ENCODE measurements at places on chromosomes 13 and 19.

DNA sequence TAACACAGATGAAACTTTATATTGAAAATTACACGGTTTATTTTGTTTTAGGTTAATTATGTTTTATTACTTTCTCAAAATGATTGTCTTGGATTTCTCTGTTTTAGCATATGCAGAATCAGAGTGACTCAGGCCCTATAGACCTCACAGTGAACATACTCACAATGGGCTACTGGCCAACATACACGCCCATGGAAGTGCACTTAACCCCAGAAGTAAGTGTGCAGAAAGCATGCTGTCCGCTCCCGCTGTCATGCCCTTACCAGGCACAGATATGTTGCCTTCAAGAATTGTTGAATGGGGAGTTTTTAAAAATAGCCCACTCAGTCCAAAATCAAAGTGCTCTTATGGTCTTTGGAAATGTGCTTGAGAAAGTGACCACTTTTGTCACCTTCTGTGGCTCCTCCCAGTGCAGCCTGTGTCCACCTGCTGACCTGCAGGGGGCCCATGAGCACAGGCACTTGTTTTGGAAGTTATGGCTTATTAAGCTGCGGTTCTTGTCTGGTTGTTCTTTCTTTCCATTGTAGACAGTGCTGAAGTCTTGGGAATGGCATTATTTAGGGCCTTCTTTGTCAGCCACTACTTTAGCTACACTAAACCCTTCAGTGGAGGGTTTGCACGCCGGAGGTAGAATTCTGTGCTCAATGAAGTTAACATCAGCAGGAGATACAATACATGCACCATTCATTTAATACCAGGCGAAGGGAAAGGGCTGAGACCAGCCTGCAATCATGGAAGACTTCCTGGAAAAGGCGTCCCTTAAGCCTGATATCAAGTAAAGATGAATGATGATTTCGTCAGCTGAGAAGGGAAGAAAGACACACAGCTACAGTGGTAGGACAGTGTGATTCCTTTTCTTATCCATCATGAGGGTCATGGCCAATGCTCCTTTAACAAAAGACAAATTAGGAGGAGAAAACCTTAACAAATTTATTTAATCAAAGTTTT lies 36.7 kb downstream of the CUL4A start:
- no peak for DNase-seq

DNA sequence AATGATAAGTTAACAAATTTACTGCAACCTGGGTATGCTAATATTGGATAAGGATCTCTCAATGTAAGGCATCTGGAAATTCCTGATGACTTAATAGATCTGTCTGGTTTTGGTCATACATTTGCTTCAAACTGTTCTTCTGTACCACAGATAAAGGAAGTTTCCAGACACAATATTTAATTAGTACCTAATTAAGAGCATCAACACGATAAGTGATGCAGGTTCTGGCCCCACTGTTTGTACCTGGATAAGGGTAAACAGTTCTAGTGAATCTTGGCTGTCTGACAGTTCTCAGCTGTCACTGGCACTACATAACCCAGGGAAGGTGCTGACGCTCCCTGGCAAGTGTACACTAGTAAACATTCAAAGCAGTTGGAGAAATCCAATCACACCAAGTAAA lies 165.6 kb downstream of the MZT1 start:
- no peak for DNase-seq

GRCh38 chr19:47725759-47726401 lies 12.7 kb downstream of the EHD2 start:
- no peak for DNase-seq

DNA sequence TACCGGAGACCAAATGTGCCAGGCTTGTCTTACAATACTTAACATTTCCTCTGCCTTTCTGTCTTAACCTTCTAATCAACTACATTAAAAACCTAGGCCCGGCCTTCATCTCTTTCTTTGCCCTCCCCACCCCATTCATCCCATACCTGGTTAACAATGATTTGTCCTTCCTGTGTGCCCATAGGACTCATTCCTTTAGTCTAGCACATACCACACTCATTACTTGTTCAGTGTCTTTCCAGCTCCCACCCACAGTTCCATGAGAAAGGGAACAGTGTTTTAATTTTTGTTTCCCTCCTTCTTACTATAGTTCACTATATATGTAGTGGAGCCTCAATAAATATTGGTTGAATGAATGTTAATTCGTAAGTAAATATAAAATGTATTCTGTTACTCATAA lies 2.4 kb downstream of the CLN5 start:
- DNase-seq: no peak

- no peak for DNase-seq
Measured at GRCh38 chr19:31283701-31284100, 65.5 kb downstream of the TSHZ3 start.

DNA sequence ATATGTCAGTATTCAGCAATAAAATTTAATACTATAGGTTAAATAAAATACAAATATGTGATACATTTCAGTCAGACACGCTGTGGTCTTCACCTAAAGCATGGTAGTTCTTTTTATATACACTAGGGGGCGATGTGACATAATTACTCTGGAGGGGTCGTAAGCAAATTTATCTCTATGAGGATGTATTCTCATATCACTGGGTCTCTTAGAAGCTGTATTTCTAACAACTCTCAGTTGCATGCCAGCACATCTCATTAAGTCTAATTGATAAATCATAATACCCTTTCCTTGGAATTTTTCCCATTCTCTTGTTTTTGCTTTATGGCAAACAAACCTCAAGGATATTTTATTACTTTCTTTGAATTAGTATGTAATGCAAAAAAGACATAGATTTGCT lies 3.9 kb upstream of the PCDH17 start:
- no peak for DNase-seq

- DNase-seq: no peak
Measured at GRCh38 chr19:48648134-48648533, 2.1 kb upstream of the CA11 start.

DNA sequence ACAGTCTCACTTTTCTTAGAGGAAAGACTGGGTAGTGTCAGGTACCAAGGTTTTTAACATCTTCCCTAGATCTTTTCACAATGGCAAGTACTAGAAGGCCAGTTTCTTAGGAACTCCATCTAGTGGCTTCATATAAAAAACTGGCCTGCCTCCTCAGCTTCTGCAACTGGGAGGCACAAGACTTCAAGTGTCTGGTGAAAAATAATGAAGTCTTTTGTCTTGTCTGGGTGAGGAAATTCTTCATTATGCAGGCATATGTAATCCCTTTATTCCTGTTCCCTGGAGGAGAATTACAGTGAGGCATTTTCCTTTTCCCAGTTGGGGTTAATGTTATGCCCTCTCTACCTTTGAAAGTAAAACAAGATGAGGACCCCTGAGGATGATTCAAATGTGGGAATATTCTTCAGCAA lies 300.5 kb downstream of the NALCN start:
- no peak for DNase-seq

- DNase-seq: no peak
Measured at GRCh38 chr13:47188802-47189201, 291.9 kb upstream of the HTR2A start.

DNA sequence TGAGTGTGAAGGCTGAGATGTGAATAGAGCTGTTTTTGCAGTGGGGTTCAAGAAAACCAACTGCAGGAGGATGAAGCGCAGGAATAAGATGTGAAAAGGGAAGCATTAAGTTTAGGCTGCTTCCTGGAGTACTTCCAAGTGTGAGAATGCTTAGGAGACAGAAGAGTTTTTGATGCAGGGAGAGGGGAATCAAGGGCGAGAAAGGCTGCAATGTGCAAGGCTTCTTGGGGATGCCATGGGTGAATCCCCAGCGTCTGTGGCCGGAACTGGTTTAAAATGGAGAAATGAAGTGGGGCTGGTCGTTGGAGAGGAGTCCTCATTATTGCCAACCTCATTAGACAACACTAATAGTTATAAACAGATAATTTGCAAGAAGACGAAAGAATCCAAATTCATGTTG lies 764.9 kb downstream of the LIG4 start:
- DNase-seq: no peak

- DNase-seq: no peak
Measured at GRCh38 chr19:46736531-46737297, 9.1 kb upstream of the FKRP start.

DNA sequence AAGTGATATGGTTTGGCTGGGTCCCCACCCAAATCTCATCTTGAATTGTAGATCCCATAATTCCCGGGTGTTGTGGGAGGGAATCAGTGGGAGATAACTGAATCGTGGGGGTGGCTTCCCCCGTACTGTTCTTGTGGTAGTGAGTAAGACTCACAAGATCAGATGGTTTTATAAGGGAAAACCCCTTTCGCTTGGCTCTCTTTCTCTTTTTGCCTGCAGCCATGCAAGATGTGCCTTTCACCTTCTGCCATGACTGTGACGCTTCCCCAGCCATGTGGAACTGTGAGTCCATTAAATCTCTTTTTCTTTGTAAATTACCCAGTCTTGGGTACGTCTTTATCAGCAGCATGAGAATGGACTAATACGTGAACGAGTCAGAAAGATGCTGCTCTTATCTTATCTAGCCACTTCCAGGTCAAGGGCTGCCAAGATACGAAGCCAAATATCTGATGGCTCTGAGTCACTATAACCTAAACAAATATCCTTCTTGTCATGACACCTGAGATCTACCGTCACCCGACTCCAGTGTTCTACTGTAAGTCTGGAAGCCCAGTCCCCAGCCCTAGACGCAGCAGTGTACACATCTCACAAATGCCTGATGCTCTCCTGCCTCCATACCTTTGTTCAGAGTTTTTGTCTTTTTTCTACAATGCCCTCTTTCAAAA lies 45.9 kb downstream of the SLC15A1 start:
- no peak for DNase-seq

GRCh38 chr13:35925669-35926068 lies 205.5 kb downstream of the DCLK1 start:
- no peak for DNase-seq

GRCh38 chr13:24043590-24044350 lies 116.8 kb upstream of the SPATA13 start:
- DNase-seq: no peak

GRCh38 chr13:59931621-59932020 lies 232.1 kb downstream of the DIAPH3 start:
- no peak for DNase-seq

DNA sequence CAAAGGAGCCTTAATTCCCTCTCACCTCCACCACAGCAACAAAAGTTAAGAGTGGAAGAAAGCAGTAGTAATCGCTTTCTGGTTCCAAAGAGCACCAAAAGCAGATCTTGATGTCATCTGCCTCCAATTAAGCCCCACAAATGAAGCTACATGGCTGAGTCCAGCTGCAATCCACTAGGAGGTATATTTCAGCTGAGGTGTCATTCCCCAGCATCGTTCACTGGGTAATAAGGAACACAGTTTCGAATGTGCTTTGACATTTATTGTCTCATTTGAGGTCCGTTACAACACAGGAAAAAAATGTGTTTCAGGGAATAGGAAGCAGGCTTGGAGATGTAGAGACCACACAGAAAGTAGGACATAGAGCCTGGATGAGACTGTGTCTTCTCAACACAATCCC lies 190.4 kb downstream of the DCLK1 start:
- no peak for DNase-seq

- DNase-seq: peak; percentile 62
Measured at GRCh38 chr19:10418485-10419199, 1.7 kb upstream of the PDE4A start.

DNA sequence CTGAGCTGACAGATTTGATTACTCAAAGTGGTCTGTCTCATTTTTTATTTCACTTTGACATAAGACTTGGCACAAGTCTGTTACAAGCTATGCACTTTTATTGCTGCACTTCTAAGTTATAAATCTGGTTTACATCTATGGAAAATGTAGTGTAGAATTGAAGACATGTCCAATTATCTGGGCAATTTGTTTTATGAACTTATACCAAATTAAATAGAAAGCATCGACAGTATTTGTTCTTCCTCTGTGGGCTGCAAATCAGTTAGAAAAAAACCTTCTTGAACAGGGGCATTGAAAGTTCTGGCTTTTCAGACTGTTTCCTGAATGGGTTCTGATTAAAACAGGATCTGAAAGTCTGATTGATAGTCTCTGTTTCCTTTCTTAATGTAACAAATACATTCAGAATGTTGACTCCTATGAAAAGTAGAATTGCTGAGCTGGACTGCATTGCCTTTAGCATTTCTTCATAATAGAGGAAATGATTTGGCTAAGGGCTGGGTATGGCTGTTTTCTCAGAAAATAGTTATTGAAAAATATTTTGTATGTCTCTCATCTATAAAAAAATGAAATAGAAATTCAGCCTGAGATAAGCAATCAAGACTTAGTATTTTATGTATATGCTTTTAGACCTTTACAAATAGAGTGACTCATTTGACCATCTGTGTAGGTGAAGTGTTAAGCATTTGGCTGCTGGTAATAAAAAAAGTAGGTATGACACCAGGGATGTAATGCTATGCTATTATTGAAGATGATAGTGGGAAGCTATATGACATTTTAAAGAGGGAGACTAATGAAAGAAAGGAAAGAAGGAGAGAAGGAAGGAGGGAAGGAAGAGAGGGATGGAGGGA lies 210.9 kb upstream of the SPRY2 start:
- no peak for DNase-seq

DNA sequence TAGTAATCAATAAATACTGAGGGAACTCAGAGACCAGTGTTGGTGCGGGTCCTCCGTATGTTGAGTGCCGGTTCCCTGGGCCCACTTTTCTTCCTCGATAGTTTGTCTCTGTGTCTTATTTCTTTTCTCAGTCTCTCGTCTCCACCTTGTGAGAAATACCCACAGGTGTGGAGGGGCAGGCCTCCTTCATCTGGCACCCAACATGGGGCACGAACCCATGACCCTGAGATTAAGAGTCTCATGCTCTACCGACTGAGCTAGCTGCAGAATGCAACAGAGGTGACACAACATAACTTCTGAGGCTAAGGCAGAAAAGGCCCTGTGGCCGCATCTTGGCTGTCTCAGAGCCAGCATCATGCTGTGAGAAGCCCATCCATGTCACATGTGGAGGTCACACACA lies 5.3 kb upstream of the ZNF613 start:
- no peak for DNase-seq

GRCh38 chr19:47186446-47187334 lies 44.3 kb downstream of the BBC3 start:
- no peak for DNase-seq

- no peak for DNase-seq
Measured at GRCh38 chr13:99614465-99614885, 113.2 kb downstream of the TM9SF2 start.

- no peak for DNase-seq
Measured at GRCh38 chr19:13103581-13104359, 1.1 kb upstream of the LYL1 start.
